ENCODE measurements at places on chromosomes 2 and 18.
A peak's percentile ranks its signal among the peaks of the same experiment; 100 is the strongest.

- DNase-seq: no peak
Observed at GRCh38 chr2:239271882-239272281, 128.9 kb downstream of the HDAC4 start.

GRCh38 chr2:13650586-13651180 lies 933.9 kb downstream of the TRIB2 start:
- DNase-seq: no peak

GRCh38 chr18:56389190-56389589 lies 249.2 kb downstream of the TXNL1 start:
- DNase-seq: no peak

- no peak for DNase-seq
Observed at GRCh38 chr2:239831861-239832489, 193.2 kb downstream of the NDUFA10 start.

- no peak for DNase-seq
Observed at GRCh38 chr2:140589696-140590095, 1541.1 kb downstream of the LRP1B start.

GRCh38 chr18:35827275-35827902 lies 145.1 kb upstream of the RMP24 start:
- DNase-seq: peak; percentile 89

DNA sequence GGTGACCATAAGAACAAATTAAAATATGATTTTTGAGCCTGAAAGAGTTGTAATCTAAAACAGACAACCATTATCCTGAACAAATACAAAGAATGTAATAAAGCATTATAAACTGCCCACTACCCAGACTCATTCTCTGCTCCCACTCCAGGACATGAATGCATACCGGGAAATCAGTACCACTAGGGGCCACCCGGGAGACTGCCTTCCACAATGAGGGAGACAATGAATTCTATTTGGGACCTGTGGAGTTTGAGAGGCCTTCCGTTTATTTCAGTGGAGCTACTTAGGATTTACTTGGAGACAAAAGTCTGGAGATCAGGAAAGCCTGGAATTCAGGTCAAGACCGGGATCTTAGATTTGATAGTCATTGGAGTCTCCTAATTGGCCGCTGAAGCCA lies 50.0 kb downstream of the NAB1 start:
- DNase-seq: no peak

DNA sequence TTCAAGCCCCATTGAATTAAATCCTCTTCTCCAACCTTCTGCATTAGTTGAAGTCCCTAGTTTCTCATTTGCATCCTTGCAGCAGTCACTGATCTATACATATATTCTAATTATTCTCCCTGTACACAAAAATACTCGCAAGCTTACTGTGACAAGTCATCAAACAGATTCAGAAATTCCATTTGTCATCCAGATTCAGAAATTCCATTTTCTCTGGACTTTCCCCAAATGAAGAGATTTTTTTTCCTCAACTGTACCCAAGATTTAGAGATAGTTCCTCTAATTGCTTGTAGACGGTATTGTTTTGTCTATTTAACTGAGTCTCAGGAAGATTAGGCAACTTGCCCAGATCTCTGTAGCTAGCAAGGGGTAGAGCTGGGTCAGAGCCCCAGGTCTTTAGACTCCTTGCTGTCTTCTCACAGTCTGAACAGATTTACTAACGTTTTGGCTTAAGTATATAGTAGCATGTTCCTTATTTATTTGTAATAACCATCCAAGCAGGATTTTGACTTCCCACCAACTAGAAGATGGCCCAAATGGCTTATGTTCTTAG lies 34.2 kb downstream of the RAB12 start:
- no peak for DNase-seq

DNA sequence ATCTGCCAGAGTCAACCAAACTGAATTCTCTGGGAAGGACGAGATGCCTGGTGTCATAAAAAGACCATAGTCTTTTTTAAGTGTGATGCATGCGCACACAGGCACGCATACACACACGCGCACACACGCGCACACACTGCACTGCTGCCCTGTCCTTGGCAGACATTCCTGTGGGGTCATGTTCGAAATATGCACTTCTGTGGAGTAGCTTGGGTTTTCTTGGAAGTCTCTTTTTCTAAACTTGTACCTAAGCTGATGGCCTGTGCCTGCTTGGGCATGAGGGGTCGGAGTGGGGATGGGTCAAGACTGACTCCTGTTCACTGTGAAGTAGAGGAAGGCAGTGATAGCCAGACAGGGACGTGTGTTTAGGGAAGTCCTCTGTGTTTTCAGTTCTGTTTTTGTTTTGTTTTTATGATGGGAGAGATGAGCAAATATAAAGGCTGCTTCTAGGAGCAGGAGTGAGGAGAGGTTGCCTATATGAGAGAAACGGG lies 4.0 kb upstream of the RMC1 start:
- no peak for DNase-seq

All from NCI-H1105 treated with DMSO at 0.1 percent for 48 hours (cell line).